Activated CD8-positive, alpha-beta T cell treated with anti-CD3 and anti-CD28 coated beads for 36 hours (primary cell): ENCODE measurements at places on chromosomes 6 and 20. TPM values are rescaled to one million over a fixed set of nuclear protein-coding genes. Genes with fewer than 3 reads are reported as not detected.

The MCHR2 gene
- not detected for total RNA-seq

GRCh38 chr6:95973976-95974375, 41.8 kb upstream of the FUT9 start:
- DNase-seq, result no peak

DNA sequence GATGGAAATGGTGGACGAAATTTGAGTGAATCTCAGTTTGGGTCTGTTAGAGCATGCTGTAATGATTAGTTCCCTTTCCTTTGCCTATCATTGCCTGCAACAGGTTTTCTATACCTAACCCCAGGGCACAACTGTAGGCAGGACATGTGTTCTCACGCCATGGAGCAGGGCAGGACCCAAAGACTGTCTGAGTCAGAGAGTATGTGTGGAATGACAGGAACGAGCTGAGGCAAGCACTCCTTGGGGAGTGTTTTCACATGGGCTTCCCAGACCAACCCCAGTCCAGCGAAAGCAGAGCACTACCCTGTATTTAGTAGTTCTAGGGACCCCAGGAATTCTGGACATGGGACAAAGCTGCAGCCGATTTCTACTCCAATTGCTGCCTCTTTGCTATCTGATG, 234.2 kb downstream of the HACE1 start:
- DNase-seq, result no peak

DNA sequence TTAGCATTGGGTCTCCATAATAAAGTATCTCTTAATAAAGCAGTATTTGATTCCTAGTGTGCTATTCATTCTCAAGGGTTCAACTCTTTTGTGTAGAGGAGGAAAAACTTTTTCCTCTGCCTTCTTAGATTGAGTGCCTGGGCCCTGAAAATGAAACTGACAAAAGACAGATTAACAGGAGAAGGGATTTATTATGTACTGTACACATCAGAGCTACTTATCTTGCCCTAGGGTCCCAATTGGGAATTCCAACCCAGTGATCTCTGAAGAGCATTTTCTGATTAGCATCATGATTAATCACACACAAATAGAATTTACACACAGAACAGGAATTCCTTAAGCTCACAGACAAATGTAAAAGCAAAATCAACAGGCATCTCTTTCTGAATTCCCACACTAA, 128.9 kb downstream of the CD164 start:
- no peak for DNase-seq

GRCh38 chr6:13146442-13146841, 181.9 kb downstream of the TBC1D7 start:
- DNase-seq, result no peak

DNA sequence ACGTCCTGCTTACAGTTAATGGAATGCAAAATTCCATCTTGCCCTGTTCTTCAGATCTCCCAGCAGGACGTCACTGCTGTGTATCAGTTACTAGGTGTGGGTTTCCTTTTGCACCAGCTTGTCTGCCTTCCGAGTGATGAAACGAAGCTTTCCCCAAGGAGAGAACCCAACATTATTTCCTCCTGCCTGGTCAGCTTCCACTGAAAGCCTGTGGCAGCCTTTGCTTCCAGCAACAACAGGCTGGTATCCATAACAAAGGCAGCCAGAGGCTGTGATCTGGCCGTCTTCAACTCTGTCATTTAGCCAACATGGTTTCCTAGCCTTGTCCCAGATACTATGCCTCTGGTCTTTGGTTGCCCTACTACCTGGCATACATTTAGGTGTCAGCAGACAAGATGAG, 78.9 kb upstream of the HEY2 start:
- DNase-seq, result no peak

The PDE7B gene
- 0.58 TPM for total RNA-seq

- peak; percentile 56 for DNase-seq
Measured at GRCh38 chr20:44070139-44070900, 116.7 kb downstream of the JPH2 start.

- DNase-seq, result no peak
Measured at GRCh38 chr6:147578883-147579282, 70.4 kb downstream of the SAMD5 start.

DNA sequence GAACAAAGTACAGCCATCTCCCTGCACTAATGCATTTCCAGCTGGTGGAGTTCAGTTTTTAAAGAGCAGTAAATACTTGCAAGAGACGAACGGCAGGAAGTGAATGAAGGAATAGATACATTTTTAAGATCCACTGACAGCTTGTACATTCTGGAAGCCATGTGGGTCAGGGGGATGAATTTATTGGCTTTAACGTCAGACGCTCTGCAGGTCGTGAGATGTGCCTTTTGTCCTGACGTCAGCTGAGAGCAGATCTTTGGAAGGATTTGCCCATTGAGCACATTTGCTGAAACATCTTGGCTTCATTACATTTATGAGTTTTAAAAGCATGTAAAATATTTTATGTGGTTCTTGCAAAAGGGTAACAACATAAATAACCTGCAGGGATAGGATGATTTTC, 29.5 kb upstream of the SALL4 start:
- no peak for DNase-seq

DNA sequence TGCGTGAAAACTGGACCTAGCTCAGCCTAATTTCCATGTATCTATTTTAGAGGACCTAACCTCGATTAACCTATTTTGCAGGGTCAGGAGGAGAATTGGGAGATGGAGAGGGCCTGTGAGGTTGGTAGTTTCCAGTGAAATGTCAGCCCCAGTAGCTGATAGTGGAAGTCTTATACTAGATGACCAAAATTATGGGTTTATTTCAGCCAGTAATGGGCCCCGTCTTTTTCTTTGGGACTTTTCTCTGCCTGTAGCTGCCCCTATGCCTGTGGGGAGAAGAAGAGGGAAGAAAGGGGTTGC, 37.8 kb downstream of the RREB1 start:
- no peak for DNase-seq

The TAB2 gene
- 64.8 TPM for total RNA-seq

The SNAP91 gene
- total RNA-seq, result not detected

GRCh38 chr20:16224836-16225235, 348.4 kb downstream of the KIF16B start:
- DNase-seq, result no peak

DNA sequence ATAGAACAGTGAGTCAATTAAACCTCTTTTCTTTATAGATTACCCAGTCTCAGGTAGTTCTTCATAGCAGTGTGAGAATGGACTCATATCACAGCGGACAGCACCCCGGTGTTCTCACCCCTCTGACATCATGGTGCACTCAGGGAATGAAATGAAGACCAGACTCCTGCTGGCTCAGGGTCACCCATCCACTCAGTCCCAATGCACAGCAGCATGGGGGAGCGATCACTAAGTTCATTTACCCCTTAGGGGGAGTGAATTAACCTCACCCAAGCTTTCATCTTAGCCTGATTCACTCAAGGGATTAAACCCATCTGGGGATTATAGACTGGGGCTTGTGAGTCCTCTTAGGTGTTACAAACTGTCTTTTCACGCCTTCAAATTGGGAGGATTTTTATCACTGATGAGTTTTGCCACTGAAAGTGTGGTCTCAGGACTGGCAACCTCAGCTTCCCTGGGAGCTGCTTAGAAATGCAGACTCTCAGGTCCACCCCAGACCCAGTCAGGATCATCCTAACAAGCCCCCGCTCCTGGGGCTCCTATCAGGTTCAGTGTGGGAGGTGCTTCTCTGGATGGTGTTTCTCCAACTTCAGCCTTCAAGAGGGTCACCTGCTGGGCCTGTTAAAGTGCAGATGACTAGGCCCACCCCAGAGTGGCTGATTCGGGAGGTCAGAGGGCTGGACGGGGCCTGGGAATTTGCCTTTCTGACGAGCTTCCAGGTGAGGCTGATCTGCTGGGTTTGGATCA, 44.3 kb upstream of the FRMD1 start:
- DNase-seq, result no peak
